ENCODE measurements at places on chromosomes 2 and 18.

DNA sequence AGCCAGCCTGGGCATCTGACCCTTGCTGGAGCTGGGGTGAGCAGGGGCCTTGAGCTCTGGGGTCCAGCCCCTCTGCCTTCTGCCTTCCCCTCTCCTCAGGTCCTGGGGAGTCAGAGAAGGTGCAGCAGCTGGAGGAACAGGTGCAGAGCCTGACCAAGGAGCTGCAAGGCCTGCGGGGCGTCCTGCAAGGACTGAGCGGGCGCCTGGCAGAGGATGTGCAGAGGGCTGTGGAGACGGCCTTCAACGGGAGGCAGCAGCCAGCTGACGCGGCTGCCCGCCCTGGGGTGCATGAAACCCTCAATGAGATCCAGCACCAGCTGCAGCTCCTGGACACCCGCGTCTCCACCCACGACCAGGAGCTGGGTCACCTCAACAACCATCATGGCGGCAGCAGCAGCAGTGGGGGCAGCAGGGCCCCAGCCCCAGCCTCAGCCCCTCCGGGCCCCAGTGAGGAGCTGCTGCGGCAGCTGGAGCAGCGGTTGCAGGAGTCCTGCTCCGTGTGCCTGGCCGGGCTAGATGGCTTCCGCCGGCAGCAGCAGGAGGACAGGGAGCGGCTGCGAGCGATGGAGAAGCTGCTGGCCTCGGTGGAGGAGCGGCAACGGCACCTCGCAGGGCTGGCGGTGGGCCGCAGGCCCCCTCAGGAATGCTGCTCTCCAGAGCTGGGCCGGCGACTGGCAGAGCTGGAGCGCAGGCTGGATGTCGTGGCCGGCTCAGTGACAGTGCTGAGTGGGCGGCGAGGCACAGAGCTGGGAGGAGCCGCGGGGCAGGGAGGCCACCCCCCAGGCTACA, 3.8 kb downstream of the EMILIN1 start:
- no peak for DNase-seq

GRCh38 chr2:19358242-19359020, at the start of gene OSR1:
OSR1 (minus strand) TSS chr2:19358623; CDS start chr2:19353805, 4,818 bp downstream.
- no peak for DNase-seq

DNA sequence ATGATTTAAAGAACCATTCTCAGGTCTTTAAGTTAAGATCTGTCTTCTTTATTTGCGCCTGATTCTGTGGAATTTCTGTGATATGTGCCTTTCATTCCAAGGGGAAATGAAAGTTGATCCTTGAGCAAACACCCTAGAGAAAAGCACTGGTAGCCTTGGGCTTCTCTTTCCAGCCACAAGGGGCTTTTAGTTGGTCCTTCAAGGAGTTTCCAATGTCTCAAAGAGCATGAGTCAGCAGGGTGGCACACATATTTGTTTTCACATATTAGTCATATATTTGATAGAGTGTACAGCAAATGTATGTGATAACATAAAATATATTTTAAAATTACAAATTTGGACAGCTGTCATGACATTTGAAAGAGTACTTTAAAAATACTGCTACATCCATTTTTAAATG, 339.5 kb downstream of the TXNL1 start:
- DNase-seq, result no peak

- no peak for DNase-seq
Observed at GRCh38 chr2:10504370-10504993, 56.4 kb upstream of the ODC1 start.

DNA sequence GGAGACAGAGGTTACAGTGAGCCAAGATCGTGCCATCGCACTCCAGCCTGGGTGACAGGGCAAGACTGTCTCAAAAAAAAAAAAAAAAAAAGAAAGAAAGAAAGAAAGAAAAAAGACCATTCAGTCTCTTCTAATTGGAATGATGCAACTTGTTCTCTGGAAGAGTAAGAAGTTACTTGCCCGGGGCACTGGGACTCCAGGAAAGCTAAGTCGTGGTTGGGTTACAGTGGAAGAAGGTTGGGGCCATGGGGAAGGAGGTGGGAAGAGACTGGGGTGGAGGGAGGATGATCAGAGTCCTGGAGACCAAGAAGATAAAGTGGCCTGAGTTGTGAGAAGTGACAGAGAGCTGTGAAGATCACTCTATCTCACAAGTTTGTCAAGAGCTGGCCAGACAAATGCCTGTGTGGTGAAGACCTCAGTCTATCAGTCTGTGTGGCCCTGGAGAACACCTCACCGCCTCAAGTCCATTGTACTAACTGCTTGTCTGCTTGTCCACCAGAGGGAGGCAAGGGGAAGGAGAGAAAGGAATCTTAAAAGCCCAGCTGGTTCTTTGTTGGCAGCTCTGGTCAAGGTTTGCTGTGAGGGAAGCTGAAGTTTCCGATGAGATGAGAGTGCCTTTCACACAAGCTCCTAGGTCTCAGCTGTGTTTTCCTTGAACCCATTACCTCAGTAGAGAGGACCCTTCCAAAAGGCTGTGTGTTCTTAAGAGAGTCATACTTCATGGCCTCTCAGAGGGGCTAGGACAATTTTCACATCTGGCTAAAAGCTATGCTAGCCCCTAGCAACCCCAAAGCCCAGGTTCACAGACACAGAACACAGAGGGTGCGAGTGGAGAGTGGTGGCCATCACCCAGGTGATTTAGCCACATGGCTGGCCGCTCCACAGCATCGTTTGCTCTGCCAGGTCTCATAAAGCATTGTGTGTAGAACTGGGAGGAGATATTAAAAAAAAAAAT, 72.0 kb upstream of the TMEM178A start:
- DNase-seq, result no peak

- DNase-seq, result no peak
Observed at GRCh38 chr2:120219291-120219690, 3.9 kb downstream of the TMEM185B start.

DNA sequence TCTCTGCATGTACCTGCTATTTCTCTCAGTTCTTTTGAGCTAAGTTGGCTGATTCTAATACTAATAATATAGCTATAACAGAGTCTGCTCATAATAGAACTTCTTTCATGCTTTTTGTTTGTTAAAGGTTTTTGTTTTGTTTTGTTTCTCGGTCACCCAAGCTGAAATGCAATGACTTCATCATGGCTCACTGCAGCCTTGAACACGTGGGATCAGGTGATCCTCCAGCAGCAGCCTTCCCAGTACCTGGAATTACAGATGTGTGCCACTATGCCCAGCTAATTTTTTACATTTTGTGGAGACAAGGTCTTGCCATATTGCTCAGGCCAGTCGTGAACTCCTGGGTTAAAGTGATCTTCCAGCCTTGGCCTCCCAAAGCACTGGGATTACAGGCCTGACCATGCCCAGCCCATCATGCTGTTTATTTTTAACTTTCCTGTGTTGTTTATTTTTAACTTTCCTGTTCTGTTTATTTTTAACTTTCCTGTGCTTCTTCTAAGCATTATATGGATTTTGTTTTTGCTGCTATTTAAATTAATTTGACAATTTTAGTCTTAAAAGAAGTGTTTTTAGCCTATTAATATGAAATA, 763.8 kb upstream of the CDH7 start:
- DNase-seq, result no peak

GRCh38 chr18:79631096-79631507, 48.5 kb upstream of the CTDP1 start:
- DNase-seq, result no peak

GRCh38 chr2:72937356-72937669, 20.0 kb downstream of the EMX1 start:
- no peak for DNase-seq

DNA sequence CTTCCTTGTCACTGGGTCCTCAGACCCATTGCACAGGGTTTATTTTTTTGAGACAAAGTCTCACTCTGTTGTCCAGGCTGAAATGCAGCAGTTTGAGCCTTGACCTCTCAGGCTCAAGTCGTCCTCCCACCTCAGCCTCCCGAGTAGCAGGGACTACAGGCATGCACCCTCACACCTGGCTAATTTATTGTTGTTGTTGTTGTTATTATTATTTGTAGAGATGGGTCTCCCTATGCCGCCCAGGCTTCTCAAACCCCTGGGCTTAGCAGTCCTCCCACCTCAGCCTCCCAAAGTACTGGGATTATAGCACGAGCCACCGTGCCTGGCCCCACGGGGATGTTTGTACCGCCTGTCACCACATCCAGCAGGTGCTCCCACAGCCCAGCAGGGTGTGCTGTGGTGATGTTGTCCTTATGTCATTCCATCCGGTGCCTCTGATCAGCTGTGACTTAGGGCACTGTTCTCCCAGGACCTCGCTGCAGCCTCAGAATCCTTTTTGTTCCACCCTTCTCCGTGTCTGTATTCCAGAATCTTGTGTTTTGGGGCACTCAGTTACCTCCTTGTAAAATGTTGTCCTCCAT, 182.3 kb downstream of the INO80D start:
- no peak for DNase-seq

GRCh38 chr2:161484061-161484460, 68.0 kb downstream of the TBR1 start:
- no peak for DNase-seq

DNA sequence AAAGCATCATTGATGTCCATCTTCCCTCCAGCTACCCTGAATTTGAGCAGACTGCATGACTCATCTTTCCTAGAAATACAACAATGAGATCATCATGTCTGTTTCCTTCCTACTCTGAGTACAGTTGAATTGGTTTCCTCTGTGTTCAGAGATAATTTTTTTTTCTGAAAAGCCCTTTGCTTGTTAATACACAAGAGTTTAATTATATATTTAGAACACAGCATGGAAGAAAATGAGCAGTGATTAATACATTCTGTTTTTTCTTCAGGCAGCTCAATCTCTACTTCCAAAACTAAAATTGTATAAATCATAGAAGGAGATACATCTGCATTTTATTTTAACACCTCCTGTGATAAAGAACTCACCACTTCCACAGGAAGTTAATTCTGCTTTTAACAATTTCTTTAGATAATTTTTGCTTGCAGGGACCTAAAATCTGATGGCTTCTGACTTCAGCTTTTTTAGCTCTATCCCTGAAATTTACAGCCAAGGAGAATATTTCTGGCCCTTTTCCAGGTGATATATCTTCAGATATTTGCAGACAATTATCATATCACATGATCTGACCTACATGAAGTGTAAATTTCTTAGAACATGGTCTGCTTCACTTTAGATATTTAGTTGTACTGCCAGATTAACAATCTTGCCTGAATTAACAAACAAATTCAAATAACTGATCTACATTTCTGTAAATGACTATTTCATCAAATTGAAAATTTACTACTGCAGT, 249.0 kb downstream of the TRIB2 start:
- DNase-seq, result no peak

DNA sequence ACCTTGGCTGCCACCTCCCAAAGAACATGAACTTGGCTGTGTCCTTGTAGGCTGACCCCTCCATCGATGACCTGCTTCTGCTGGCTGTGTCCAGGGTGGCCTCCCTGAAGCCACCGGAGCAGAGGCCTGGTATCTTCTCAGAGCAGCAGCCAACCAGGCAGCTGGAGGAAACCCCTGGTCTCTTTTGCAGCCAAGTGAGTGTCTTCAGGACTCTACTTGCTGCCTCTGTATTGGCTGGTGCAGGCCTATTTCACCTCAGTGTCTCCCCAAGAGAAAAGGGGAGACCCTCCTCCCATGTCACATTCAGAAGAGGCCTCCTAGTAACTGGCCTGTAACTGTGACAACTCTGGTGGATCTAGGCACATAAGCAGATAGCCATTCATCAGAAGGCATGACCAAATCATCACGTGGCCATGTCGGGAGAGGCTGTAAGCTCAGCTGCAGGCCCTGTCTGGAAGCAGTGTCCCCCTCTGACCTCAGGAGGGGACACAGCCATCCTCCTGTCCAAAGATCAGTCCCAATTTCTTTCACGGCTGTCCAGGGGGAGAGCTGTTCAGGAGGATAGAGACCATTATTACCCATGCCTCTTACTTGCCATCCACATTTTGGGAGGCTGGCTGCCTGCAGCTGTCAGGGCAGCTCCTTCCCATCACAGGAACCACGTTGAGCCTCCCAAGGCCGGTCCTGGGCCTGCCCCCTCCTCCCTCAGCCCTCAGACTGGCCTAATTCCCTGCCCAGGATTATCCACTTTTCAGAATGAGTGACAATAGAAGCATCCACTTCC, 20.9 kb upstream of the ROCK2 start:
- no peak for DNase-seq

- DNase-seq, result no peak
Observed at GRCh38 chr2:105082107-105082506, 44.2 kb downstream of the MRPS9 start.

GRCh38 chr2:53987336-53987921, 16.6 kb upstream of the PSME4 start:
- DNase-seq, result no peak

- DNase-seq, result no peak
Observed at GRCh38 chr2:223727562-223727961, 109.8 kb downstream of the AP1S3 start.

DNA sequence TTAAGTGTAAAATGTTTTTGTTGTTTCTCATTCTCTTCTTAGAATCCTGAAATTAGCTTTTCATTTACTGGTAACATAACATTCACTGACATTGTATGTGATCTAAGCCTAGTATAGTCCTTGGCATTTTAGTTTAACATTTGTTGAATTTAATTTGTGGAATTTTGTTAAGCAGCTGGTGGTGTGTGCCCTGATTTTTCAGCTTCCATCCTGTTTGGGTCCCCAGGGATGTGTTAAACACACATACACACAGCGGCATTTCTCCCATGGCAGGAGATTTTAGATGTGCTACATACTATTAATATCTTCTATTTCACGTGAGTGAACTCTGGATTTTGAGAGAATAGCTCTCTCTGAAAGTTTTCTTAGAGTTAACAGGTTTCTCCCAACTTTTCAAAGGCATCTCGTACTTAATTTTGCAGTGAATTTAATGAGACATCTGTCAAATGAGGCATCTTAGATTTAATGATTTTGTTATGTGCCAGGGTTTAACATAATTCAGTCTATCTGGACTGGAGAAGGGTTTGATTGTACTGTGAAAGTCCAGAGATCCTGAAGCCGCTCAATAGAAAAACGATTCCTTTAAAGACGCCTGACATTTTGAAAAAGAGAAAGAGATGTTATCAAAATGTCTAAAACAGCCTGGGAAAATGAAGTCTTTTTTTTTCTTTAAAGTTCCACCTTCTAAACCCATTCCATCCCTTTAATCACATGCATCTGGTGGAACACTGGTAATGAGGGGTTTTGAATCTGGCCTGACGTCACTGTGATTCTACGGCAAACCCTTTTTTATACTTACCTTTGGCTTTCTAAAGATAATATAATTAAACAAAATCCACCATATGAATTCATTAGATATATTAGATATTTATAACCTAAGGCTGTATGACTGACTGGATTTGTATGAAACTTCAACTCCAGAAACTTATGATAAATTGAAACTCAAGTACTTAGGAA, 6.8 kb downstream of the PHLPP1 start:
- no peak for DNase-seq

DNA sequence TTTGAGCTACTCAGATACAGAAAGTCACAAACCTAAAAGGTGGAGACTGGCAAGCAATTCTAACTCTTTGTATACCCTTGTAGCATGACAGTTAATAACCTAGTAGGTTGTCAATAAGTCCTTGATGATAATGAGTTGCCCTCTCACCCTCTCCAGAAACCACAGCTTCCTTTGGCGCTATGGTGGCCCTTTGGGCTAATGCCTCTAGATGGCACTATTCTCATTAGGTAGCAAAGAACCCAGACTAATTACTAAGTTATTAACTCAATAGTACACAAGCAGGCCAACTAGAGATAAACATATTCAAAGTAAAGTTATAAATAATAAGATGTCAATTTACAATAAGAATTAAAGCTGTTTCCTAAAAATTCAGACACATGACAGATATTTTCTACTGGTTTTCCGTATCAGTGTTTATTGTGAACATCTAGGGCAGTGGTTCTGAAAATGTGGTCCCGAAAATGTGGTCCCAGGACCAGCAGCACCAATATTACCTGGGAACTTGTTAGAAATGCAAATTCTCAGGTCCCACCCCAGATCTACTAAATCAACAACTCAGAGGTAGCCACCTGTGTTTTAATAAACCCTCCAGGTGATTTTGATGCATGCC, 41.1 kb downstream of the LDAH start:
- no peak for DNase-seq
